ENCODE measurements at places on chromosomes 7 and 10.

DNA sequence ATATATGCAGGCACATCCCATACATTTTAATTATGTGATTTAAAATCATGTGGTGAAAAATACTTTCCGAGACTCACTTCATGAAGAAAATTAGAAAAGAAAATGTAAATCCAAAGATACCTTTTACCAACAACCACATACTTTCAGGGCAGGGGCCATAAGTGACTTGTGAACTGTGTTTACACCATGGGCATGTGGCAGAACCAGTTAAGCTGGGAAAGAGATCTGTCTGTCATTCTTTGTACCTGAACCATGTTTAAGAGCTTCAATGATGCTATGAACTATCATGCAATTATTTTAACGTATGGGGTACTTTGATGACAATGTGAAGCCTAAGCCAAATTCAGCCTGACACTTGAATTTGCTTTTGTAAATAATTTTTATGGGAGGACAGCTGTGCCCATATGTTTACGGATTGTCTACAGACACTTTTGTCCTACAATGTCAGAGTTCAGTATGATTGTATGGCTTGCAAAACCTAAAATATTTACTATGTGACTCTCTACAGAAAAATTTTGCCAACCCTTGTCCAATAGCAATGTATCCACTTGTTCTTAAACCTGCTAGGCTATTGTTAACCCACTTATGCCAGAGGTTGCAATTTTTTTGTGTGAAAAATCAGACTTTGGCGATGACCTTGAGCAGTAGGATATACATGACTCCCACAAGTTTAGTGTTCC is 654.6 kb downstream of the TNS3 start:
- no peak for DNase-seq

GRCh38 chr10:13276749-13277365 is 23.0 kb downstream of the PHYH start:
- DNase-seq = no peak

GRCh38 chr7:143325240-143325639 is 9.3 kb downstream of the CLCN1 start:
- DNase-seq = no peak

DNA sequence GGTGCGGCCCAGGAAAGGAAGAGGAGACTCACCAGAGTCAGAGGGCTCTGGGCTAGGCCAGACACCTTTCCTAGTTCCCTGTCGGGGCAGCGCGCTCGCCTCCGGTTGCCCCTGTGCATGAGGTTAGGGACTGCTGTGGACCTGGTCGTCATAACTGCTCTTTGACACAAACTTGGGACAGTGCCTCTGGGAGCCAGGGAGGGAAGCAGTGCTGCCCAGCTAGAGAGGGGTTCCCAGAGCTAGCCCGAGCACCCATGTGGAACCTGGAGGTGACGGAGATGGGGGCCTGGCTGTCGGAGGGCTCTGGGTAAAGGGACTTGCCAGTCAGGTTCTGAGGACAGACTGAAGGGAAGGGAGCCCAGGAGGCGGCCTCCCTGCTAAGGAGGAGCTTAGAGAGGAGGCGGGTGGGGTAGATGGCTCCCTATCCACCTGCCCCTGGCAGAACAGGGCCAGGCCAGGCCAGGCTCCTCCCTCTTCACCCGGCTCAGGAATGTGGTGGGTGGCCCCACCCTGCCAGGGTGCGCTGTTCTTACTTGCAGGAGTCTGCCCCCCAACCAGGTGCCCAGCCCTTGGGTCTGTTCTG is 29.7 kb downstream of the AGAP3 start:
- DNase-seq = no peak

- no peak for DNase-seq
Observed at GRCh38 chr7:99844328-99844727, 16.5 kb downstream of the CYP3A43 start.

GRCh38 chr10:74382663-74383062 is 231.6 kb downstream of the ADK start:
- peak; percentile 10 for DNase-seq

DNA sequence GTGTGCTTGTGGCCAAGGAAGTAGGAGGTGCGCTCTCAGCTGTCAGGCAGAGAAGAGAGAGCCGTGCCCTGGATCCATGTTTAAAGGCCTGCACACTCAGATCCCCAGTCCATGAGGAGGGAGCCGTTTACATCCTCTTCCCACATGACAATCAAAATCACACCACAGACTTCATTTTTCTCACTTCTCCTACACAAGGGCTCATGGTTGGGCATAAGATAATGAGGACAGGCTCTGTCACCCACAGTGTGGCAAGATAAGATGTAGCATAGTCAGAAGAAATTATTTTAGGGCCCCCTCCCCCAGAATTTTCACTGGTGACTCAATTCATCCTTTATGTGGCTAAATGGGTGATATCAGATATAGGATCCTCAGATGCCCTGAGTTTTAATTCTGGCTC is 35.9 kb upstream of the INHBA start:
- no peak for DNase-seq

DNA sequence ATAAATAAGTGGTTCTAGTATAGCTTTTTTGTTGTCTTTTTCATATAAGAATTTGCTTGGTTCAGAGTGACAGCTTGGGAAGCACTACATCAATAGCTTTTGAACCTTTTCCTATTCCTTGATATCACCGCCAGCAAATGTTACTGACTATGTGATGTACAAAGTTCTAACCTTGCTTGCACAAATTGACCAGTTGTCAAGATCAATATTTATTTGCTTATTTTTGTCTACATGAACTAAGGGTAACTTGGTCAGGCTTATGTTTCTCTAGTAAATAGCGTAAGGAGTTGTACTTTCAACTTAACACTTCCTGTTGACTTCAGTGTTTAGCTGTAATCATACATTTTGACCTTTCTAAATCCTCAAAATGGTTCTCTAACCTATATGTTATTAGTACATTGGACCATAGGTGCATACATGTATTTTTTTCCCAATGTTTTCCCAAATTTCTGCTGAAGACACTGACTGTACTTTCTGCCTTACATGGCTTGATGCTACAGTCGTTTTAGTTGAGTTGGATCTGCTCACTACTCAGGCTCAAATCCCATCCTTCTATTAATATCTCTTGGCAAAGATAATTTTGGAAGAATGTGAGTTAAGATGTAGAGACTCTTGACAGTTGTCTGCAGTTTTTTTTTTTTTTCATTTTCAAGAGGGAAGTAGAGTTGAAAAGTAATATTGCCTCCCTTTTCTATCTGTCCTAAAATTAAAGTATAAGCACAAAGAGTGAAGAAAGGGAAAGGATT is 239.1 kb upstream of the KAT6B start:
- no peak for DNase-seq

GRCh38 chr10:133123746-133124356 is 36.1 kb downstream of the ADGRA1 start:
- no peak for DNase-seq

DNA sequence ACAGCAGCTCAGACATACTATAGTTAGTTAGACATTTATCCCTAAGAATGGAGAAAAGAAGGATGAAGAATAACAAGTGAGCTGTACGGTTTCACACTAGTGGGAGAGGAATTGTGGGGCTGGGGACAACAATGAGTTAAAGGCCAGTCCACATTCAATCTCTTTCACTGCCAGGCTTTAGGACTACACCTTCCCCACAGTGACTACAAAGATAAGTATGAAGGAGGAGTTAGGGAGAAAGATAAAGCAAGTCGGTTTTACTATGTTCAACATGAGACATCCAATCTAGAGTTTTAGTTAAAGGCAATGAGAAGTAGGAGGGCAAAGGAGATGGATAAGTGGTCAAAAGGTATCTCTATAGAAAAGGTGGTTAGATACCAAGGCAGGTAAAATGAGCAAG is 16.3 kb downstream of the ARHGAP12 start:
- no peak for DNase-seq

- no peak for DNase-seq
Observed at GRCh38 chr10:88428442-88428841, 154.7 kb downstream of the RNLS start.

DNA sequence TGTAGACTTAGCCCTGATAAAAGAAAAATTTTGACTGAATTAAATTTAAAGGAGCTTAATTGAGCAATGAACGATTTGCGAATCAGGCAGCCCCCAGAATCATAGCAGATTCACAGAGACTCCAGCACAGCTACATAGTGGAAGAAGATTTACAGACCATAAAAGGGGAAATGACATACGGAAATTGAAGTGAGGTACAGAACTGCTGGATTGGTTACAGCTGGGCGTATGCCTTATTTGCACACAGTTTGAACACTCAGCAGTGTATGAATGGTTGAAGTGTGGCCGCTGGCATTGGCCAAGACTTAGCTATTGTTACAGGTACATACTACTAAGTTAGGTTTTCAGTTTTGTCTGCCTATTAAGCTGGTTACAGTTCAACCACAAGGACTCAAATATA is 433.5 kb upstream of the CELF2 start:
- no peak for DNase-seq

- no peak for DNase-seq
Observed at GRCh38 chr7:73895626-73896025, 34.7 kb downstream of the TMEM270 start.

DNA sequence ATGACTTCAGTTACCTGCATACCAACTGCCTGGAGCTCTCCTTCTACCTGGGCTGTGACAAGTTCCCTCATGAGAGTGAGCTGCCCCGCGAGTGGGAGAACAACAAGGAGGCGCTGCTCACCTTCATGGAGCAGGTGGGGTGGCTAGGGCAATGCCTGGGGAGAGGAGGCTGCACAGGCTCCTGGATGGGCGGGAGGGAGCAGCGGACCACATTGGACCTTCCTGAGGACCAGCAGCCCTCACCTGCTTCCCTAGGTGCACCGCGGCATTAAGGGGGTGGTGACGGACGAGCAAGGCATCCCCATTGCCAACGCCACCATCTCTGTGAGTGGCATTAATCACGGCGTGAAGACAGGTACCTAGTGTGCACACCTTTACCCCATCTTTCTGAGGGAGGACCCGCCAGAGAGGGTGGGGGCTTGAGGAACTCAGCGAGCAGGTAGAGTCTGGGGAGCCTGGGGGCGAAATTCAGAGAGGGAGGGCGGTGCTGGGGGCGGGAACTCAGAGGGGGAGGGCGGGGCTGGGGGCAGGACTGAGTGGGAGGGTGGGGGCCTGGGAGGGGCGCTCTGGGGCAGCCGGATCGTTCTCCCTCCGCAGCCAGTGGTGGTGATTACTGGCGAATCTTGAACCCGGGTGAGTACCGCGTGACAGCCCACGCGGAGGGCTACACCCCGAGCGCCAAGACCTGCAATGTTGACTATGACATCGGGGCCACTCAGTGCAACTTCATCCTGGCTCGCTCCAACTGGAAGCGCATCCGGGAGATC is 9.0 kb downstream of the AEBP1 start:
- DNase-seq = no peak

- peak; percentile 46 for DNase-seq
Observed at GRCh38 chr7:17769918-17770317, 170.4 kb downstream of the SNX13 start.

- no peak for DNase-seq
Observed at GRCh38 chr7:145143685-145144084, 307.8 kb upstream of the TPK1 start.

GRCh38 chr7:93016681-93017381 is 100.9 kb downstream of the SAMD9 start:
- no peak for DNase-seq

DNA sequence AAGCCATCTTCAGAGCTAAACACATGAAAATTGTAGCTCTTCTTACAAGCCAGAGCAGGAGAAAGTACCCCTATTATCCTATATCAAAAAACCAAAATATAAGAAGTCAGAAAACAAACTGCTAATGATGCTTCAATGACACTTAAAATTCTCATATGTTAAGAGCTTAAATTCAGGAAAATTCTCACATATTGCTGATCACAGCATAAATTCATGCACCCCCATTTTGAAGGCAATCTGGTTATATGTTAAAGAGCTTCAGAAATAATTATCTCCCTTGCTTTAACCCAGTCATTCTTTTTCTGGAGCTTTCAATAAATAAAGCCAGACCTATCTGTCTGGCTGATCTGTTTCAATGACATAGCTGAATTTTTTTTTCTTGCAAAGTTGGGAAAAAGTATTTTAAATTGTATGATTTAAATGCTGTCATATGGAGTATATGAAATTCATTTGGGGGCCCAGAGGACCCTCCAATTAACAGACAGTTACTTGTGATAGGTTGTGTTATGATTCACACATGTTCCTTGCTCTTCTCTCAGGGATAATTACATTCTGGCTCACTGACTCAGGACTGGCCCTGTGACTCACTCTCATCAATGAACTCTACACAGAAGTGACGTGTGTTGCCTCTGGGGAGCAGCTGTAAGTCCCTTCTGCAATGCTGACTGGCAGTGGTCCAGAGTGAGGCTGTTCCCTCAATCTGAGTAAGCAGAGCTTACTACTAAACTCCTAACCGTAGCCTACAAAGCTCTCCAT is 85.2 kb downstream of the HGF start:
- peak; percentile 1 for DNase-seq

DNA sequence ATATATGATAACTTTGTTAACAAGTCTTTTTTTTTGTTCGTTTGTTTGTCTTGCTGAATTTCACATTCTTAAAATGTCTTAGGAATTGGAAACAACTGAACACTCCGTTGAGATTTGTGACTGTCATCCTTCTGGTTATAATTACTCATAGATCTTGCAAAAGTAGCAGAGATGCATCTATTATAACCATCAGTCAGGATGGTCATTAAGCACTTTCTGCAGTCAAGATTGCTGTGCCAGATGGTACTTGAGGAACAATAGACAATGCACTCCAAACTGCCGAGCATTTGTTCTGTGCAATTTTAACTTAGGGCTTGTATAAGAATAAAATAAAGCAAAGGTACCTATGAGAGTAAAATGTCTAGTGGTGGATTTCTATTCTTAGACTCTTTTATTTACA is 710.1 kb upstream of the KCND2 start:
- no peak for DNase-seq

Measured in GM13976 (cell line).